CD4-positive, alpha-beta memory T cell (primary cell): ENCODE measurements at places on chromosomes 4 and X.

GRCh38 chr4:1368421-1369090, 21.5 kb downstream of the UVSSA start:
- no peak for DNase-seq

- peak; percentile 10 for DNase-seq
These were observed 132.4 kb upstream of the USP9X start for GRCh38 chrX:40952855-40953254.

- no peak for DNase-seq
These were observed 60.0 kb upstream of the AFAP1 start for GRCh38 chr4:7999695-8000094.

GRCh38 chr4:62627141-62627540, 1427.0 kb downstream of the ADGRL3 start:
- no peak for DNase-seq

DNA sequence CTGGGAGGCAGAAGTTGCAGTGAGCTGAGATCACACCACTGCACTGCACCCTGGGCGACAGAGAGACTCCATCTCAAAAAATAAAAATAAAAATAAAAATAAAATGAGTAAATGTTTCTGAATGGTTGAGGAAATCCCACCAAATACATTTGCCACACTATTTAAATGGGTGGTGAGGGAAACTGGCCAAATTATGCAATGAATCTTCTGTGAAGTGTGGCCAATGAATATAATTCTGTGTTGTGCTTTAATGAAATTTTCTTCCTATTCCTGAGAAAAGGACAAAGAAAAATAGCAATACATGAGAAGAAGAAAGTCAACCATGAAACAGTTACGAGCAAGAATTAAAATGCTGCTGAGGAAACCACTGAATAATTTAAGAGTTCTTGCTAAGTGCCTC, 69.9 kb downstream of the CAMK2D start:
- no peak for DNase-seq

DNA sequence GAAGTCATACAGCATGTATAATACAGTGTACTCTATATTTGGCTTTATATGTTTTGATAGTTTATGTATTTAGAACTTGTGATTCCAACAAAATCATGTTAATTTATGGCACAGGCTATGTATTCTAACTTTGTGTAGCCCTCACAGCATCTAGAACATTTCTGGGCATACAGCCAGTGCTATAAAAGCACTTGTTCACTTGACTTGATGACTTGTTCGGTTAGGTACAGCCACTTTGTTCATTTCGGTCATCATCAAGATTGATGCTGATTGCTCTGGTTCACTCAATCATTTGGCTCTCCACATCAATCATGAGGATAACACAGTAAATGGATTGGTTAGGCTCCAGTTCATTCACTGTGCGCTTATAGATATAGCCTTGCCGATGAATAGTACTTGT, 97.6 kb upstream of the IRS4 start:
- DNase-seq = no peak

GRCh38 chrX:9775930-9776329, 10.3 kb upstream of the GPR143 start:
- DNase-seq = no peak

- no peak for DNase-seq
These were observed 378.0 kb downstream of the AFF2 start for GRCh38 chrX:148878371-148878770.

- no peak for DNase-seq
These were observed 62.6 kb downstream of the MAD2L1 start for GRCh38 chr4:120004054-120004453.

GRCh38 chrX:73916489-73916888, 353.5 kb downstream of the CHIC1 start:
- DNase-seq = no peak

DNA sequence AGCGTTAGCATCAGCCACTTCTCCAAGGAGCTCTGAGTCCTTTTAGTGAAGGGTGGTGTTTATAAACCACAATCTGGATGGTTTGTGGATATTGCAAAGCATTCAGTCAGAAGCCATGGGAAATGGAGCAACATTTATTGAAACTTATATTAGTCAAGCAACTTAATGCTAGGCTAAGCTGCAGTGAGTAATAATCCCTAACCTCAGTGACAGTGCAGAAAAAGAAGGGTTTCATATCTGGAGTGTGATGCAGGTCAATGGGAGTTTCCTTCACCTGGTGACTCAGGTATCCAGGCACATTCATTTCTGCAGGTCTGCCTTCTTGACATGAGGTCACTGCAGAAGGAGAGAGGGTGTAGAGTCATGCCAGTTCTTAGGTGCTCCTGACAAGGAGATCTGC, 10.4 kb upstream of the DRD5 start:
- DNase-seq = no peak

DNA sequence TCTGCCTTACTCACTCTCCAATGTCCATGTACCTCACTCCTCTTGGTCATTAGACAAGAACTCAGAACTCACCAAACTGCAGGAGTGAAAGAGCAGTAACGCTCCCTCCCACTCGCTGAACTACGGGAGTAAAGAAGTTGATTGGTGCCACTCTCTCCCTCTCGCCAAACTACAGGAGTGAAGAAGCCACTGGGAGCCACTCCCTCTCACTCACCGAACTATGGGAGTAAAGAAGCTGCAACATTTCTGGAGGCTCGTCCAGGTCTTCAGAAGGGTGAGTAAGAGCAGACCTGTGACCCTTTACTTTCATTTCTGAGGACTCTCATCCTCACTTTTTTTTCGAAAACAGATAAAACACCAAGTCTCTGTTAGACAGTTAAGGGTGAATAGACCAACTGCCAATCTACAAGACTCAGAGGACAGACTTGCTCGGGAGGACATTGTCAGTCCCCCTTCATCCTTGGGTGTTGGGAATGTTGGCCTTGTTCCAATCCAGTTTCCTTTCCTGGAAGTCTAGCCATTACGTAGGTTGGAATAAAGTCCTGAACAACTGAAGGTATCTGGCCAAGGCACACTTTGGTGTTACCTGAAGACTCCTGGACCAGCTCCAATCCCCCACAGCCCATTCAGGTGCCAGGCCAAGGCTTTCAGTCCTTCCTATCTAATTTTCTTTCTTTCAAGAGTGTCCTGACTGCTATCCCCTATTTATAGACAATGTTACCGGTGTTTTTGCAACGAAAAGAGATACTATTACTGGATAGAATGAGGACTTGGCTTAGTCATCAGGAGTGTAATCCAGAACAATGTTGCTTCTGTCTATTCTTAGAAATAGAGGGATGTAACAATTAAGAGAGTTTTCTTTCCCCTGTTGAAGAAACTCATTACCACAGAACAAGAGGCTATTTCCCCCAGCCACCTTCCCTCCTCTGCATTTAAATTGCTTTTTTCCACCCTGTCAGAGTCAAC, 11.0 kb upstream of the COL25A1 start:
- DNase-seq = no peak

- DNase-seq = no peak
These were observed 244.2 kb downstream of the ANK2 start for GRCh38 chr4:113293674-113294073.

DNA sequence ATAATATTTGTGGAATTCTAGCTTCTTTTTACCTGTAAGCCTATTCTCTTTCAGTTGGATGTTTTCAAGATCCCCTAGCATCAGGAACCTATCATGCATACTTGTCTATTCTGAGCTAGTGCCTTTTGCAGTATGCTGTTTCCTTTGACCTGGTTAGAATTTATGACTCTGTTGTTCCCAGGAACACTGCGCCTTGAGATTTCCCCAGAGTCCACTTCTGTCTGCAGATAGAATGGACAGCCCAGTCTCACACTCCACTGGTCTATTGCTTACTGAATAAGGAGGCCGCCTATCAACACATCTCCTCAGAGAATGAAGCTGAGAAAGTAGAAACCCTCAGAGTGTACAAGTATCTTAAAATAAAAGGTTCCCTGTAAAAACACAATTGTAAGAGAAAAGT, 465.1 kb upstream of the GALNTL6 start:
- DNase-seq = no peak

DNA sequence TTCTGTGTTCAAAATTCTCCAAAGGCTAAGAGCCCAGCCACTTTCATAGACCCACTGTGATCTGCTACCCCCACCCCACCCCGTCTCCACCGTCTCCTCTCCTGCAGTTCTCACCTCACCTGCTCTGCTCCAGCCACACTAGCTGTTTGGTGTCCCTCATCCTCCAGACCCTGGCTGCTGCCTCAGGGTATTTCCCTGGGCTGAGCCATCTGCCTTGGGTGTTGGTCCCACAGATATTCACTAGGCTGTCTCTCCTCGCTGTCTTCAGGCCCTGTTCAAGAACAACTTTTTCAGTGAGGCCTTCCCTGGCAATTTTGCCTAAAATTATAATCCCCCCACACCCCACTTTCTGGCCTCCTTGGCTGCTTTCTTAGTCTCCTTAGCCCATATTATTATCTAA, 31.8 kb upstream of the DAPP1 start:
- DNase-seq = no peak

DNA sequence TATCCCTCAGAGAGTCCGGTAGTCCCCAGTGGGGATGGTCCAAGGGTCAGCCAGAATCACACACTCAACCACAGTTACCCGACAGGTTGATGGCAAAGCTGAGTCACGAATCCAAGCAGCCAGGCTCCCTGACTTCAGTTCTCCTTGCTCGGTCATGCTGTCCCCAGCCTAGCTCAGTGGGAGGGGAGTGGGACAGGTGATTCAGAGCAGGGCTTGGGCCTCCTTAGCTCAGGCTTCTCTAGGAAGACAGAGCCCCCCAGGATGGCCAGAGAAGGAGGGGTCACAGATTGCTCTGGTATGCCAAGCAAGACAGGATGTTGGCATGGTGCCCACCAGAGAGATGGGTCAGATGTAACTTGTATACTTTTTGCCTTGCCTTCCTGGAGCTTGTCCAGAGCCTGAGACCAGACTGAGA, 66.5 kb downstream of the EFNB1 start:
- DNase-seq = no peak

DNA sequence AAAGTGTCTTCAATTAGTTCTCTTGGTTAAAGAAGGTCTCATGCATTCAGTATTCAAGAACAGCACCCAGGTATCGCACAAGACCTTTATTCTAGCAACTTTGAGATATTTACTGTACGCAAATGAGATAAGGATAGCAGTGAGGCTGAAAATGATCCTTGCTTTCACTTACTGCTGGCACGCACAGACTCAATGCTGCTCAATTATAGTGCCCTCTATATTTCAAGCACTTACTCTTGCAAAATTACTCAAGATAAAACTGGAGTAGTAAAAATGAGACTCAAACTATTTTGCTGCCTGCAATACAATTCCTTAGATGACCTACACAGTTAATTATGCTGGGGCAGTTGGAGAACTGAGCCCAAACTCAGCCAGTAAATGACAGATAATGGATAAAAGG, 60.9 kb downstream of the ADGRA3 start:
- DNase-seq = no peak
